ENCODE measurements at places on chromosomes 5 and 9.

GRCh38 chr9:76716085-76716672 lies 48.1 kb upstream of the PCA3 start:
- peak; percentile 34 for DNase-seq

DNA sequence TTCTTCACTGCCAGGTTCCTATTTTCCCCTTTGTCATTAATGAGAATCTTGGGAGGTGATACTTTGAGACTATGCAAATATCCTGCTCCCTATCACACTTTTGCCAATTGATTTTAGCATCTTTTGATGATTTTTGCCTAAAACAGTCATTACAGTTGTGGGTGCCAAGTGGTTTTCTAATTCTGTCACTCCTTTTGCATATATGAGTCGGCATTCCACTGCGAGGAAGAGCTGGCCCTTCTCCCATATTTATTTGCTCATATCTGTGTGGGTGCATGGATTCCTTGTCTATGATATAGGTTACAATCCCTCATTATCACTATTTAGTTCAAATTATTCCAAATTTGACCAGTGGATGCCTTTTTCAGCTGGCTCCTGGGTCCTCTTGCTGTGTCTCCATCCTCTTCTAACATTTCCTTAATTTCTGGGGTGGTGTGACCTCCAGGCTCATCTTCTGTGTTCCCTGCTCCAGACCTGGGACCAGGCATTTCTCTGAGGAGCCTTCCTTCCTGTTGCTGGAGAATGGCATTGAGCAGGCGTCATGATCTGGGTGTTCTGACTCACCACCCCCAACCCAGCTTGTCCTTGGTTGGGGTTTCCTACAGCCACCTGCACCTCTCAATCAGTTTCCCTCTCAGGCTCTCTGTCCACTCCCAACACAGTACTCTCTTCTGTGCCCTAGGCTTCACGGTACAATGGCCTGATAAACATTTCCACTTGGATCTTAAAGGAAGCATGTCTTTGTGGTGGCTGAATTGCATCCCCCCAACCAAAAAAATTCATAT lies 106.7 kb downstream of the NXNL2 start:
- DNase-seq: no peak

- DNase-seq: no peak
These were observed 26.6 kb upstream of the CCDC180 start for GRCh38 chr9:97280755-97281330.

DNA sequence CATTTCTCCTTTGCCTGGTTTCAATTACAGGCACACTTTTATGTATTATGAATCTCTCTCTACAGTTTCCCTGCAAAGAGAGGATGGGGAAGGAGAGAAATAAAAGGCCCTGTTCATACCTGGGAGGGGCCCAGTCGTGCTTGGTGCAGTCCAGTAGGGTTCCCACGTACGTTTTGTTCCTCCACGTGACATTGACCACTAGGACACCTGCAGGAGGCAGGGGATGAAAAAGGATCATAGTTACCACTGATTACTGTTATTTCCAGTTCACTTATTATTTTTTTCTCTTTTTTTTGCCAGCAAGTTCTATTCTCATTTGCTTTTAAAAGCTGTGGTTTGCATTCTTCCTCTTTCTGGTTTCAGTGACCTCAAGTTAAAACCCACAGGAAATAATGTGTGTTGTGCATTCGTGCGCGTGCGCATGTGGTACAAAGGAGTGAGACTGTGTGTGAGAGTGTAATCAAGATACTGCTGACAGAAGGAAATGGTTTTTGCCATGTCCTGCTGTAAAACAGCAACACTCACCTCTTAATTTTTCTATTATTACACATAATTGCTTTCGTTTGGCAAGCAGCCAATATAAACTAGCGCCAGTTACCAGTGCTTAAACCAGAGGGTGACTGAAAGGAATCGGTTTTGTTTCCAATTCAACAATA lies 96.8 kb downstream of the ZNF608 start:
- DNase-seq: peak; percentile 86

DNA sequence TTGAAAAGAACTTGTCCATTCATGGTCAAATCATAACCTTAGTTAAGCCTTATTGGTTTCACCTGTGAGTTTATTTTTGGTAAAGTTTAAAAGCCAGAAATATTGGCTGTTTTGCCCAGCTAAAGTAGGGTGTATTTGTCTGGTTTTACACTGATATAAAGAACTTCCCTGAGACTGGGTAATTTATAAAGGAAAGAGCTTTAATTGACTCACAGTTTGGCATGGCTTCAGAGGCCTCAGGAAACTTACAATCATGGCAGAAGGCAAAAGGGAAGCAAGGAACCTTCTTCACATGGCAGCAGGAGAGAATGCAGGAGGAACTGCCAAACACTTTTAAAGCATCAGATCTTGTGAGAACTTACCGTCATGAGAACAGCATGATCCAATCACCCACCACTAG lies 55.3 kb downstream of the JAKMIP2 start:
- no peak for DNase-seq

- DNase-seq: no peak
These were observed 26.7 kb downstream of the MARCHF11 start for GRCh38 chr5:16152601-16153568.

- DNase-seq: peak; percentile 44
These were observed 124.0 kb upstream of the EFNA5 start for GRCh38 chr5:107794741-107795140.

DNA sequence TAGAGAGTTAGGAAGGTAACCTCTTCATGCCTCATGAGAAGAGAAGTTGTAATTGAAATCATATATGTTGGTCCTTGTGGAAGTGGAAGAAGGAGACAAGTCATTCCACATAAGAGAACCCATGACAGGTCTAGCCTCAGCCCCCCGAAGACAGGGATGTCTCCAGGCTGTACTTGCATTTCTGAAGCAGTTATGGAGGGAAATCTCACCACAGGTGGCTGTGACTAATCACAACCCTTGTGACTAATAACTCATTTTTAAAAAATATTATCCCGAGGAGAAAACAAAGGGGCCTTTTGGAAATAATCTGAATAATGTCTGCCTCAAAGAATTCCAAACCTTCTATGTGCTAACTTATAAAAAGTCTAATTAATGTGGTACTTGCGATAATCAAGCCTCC lies 262.1 kb upstream of the RPS23 start:
- DNase-seq: no peak

GRCh38 chr5:95274011-95274410 lies 10.9 kb downstream of the MCTP1 start:
- DNase-seq: no peak

- DNase-seq: peak; percentile 90
These were observed 2.4 kb upstream of the TRIM7 start for GRCh38 chr5:181207214-181207959.

DNA sequence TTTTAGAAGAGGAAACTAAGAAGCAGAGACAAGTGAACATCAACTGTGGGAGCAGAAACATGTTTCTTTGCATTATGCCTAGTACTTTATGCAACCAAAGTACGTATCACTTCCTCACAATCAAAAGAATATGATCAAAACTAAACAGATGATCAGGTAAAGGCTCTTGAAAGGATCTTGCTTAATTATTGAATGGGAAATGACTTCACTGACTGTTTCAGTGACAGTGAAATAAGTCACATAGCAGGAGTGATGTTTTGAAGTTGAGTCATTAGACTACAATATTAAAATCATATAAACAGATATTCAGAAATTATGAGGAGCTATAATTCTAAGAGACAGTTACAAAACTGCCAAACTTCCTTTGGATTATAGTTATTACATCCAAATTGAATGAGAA lies 527.3 kb downstream of the MTRR start:
- no peak for DNase-seq

GRCh38 chr9:133848471-133849109 lies 110.4 kb upstream of the SARDH start:
- DNase-seq: no peak

GRCh38 chr5:26282190-26282589 lies 756.2 kb downstream of the CDH9 start:
- DNase-seq: no peak

- no peak for DNase-seq
These were observed 258.4 kb upstream of the DAPK1 start for GRCh38 chr9:87239312-87239711.

DNA sequence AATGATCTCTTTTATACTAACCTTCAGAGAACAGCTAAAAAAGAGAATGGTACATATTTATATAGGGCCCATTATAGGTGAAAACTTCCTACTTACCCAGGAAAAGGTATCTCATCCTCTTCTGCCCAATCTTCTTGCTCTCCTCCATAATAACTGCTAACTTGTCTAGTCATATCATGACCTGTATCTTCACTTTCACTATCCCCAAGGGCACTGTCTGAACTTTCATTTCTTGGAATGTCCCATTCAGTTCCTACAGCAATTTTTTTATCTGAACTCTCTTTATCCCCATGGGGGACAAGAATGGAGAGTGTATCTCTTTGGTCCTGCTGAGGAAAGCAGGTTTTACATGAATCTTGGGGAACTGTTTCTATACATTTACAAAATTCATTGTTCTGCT lies 36.4 kb upstream of the RAPGEF6 start:
- no peak for DNase-seq

- no peak for DNase-seq
These were observed 126.9 kb downstream of the RGS3 start for GRCh38 chr9:113590389-113590788.

GRCh38 chr9:79080536-79080935 lies 491.2 kb upstream of the TLE4 start:
- no peak for DNase-seq

GRCh38 chr5:65184780-65185179 lies 296.9 kb downstream of the ADAMTS6 start:
- DNase-seq: no peak

DNA sequence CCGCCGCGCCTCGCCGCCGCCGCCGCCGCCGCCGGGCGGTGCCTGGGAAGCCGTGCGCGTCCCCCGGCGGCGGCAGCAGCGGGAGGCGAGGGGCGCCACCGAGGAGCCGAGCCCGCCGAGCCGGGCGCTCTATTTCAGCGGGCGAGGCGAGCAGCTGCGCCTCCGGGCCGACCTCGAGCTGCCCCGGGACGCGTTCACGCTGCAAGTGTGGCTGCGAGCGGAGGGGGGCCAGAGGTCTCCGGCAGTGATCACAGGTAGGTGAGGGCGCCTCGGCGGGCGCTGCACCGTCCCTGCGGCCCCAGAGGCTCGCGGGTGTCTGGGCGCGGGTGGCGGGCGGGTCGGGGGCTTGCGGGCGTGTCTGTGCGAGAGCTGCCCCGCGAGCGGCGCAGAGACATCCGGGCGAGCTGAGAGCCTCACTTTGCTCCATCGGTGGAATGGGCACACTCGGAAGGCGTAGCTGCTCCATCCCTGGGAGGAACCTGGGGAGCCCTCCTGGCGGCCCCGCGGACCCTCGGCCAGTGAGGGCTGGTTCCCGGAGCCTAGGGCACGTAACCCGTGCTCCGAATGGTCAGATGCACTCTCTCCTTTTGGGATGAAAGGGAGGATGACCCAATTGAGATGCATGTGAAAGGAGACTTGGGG lies 864 bp downstream of the PAPPA start:
- peak; percentile 35 for DNase-seq

- DNase-seq: peak; percentile 92
These were observed 2.5 kb upstream of the ZNF608 start for GRCh38 chr5:124748687-124749594.

- DNase-seq: no peak
These were observed 1349.6 kb upstream of the C9orf72 start for GRCh38 chr9:28922891-28923290.

- no peak for DNase-seq
These were observed 208.1 kb upstream of the S1PR3 start for GRCh38 chr9:88782931-88783710.

DNA sequence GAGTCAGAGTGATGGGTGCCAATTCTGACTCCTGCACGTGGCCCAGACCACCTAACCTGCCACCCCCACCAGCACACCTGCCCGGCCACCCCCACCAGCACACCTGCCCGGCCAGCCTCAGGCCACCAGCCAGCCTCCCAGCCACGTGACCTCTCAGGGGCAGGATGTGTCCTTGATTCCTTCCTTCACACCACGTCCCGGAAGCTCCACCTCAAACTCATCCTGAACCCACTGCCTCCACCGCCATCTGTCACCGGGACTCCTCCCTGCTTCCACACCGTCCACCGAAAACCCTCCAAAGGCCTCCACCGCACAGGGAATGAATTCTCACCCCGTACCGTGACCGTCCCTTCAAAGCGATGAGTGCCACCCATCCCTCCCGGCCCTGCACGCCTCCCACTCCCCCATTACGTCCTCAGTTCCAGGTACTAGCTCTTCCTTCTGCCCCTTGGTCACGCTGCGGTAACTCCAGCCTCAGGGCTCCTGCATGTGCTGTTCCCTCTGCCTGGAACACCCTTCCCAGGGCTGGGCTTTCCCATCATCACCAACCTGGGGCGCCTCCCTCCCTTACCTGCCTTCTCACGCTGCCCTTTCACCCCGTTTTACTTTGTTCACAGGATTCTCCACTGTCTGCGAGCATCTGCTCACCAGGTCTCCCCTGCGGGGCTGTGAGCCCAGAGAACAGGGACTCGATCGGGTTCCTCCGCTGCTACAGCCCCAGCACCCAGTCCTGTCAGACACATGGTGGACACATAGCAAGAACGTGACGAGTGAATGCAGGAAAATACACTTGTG lies 82.9 kb downstream of the ADAMTS2 start:
- no peak for DNase-seq

- DNase-seq: no peak
These were observed 7.4 kb upstream of the ADCY2 start for GRCh38 chr5:7388553-7388952.

DNA sequence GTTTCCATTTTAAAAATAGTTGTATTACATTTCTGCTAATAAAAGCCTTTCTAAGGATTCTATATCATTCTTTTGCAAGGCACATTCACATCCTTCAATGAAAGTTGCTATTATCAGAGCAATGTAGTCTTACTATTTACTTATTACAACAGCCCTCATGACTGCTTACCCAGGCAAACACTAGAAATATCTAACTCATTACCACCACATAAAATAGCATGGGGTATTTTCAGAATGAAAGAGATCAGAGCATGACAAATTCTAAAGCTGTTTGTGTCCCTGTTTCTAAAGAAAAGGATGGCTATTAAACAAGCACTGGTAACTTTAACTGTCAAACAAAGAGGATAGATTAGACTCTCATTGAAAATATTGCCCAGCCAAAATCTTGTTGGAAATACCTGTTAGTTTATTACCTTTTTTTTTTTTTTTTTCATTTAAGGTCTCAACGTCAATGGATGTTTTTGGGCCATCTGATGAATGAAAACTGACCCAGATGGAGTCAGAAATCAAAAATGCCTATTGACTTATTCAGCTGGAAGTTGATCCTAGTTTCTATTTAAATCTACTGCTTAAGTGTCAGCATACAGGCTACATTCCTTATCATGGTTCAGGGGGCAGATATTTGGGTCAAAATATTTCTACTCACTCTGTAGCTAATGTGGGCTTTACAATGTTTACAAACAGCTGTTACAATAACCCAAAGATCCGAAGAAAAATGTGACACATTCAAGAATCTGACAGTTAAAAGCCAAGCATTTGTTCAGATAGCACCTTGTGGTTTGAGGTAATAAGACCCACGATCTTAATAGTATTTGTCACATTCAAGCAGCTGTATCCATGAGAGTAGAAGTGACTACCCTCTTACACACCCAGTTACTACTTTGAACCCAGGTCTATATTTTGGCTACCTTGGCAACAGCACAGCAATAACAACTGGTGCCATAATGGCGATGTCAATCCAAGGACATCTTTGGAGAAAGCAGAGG lies 554.8 kb upstream of the MEF2C start:
- peak; percentile 38 for DNase-seq
